ENCODE measurements at places on chromosomes 2 and 18. TPM values are rescaled to one million over a fixed set of nuclear protein-coding genes. Genes with fewer than 3 reads are reported as not detected.

Gene ARL6IP6
- 4.9 TPM for total RNA-seq

Gene CCDC148
- total RNA-seq, result 1.1 TPM

GRCh38 chr2:22981785-22982184 lies 403.2 kb upstream of the KLHL29 start:
- DNase-seq, result no peak

- DNase-seq, result no peak
Observed at GRCh38 chr2:131152074-131152473, 46.9 kb downstream of the PLEKHB2 start.

DNA sequence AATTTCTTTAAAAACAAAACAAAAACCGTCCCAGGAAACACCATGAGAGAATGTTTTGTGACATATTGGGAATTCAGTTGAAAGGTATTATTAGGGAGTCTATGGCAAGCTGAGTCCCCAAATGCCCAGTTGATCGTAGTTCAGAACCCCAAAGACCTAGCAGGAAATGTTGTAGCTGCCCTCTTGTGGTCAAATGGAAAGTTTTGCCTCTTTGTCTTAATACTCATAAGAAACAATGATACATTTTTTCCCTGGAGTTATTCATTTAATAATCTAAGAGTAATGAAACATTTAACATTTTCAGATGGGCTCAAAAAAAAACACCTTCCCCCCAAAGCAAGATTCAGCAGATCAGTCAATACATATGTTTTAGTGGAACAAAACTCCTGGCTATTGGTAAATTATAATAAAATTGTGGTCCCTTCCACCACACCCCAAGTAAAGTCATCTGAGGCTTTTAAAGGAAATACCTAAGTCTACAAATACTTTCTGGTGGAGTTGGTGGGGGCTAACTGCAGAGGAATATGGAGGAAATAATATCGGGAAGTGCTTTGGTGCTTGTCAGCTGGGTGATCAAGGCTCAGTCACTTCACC lies 37.8 kb upstream of the EFEMP1 start:
- no peak for DNase-seq

Gene RNF125
- total RNA-seq, result 2.4 TPM
